Globus pallidus (tissue), 1 donor: ENCODE measurements at places on chromosomes 1 and 21.
A peak's percentile ranks its signal among the peaks of the same experiment; 100 is the strongest.

GRCh38 chr1:89987159-89987819 is 7.6 kb upstream of the ZNF326 start:
- DNase-seq, result peak; percentile 89

- DNase-seq, result no peak
Observed at GRCh38 chr1:172145656-172146055, 274.8 kb upstream of the C1orf105 start.

- no peak for DNase-seq
Observed at GRCh38 chr1:110671361-110671760, 3.4 kb downstream of the KCNA3 start.

- no peak for DNase-seq
Observed at GRCh38 chr21:34635307-34635706, 20.4 kb upstream of the RCAN1 start.

DNA sequence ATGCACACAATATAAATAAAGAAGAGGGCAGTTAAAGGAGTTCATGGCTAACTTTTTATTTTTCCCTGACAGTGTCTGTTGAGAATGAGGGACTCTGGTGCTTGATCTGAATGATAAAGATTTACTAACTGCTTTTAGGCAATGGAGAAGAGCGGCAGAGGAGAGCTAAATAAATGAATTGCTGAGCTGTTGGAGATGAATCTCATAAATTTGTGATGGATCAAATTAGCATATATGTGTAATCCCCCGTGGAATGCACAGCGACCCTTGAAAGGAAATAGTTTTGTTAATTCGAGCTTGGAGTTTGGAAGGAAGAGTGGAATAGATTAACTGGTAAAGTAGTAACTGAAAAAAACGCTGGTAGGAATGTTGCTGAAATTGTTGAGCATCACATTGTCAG is 40.2 kb downstream of the HMCN1 start:
- no peak for DNase-seq

- DNase-seq, result no peak
Observed at GRCh38 chr1:90046635-90047034, 51.7 kb downstream of the ZNF326 start.

DNA sequence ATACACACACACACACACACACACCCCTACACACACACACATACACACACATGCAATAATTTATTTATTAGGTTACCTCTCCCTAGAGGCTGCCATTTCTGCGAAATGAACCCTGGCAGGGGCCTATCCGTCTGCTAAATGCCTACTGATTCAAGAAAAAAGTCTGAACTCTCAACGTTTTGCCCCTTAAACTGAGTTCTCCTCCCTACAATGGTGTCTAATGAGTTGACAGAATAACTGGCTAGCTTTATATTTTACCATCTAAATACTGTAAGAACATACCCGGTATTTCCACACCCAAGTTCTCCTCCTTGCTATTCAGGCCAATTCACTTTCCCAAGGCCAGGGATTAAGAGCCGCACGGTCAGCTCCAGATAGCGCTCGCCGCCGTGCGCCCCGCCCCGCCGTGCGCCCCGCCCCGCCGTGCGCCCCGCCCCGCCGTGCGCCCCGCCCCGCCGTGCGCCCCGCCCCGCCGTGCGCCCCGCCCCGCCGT is 339 bp upstream of the RNPC3 start:
- DNase-seq, result peak; percentile 58

DNA sequence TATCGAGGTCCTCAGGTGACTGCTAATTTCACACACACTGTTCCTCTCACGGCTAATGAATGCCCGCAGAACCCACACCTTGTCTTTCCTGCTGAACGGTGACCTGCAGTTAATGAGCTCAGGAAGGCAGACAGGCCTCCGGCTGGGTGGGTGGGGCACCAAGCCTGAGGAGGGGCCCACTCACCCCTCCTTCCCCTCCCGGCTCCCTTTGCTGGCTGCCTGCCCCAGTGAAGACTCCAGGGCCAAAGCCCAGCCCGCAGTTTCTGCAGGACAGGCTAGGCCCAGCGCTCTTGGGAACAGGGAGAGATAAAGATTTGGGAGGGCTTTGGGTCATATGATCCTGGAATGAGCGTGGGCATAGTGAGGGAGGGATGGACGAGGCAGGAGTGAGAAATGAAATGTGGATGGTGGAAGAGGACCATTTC is 26.4 kb downstream of the FOXO6 start:
- DNase-seq, result no peak

DNA sequence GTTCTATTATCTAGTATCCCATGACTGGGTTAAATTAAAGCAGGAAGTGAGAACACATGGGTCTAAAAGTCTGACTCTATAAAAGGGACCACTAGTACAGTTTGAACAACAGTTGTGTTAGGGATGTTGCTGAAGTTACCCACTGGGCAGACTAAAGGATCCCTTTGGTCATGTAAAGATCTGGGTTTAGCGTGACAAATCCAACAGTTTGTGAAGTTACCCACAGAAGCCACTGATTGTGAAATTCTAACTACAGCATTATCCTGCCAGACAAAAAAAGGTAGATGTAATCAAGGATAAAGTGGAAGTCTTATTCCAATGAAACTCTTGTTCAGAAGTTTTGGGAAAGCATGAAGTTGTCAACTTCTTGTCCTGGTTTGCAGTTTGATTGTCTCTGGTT is 5.7 kb downstream of the QSOX1 start:
- DNase-seq, result no peak

DNA sequence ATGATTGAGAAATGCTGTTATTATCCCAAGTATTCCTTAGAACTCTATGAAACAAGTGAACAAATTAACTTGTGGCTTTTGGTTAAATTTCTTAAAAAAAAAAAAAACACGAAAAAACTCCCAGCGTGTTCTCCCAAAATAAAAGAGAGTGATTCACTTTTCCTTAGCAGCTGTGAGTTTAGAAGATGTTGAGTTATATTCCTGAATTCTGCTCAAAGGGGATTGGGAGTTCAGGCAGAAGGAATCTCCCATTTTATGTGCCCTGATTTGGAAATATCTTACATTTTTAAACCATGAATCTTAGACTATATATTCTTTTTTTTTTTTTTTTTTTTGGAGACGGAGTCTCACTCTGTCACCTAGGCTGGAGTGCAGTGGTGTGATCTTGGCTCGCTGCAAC is 34.3 kb downstream of the SMG7 start:
- no peak for DNase-seq

GRCh38 chr21:35617491-35617890 is 442.8 kb downstream of the SETD4 start:
- DNase-seq, result no peak

DNA sequence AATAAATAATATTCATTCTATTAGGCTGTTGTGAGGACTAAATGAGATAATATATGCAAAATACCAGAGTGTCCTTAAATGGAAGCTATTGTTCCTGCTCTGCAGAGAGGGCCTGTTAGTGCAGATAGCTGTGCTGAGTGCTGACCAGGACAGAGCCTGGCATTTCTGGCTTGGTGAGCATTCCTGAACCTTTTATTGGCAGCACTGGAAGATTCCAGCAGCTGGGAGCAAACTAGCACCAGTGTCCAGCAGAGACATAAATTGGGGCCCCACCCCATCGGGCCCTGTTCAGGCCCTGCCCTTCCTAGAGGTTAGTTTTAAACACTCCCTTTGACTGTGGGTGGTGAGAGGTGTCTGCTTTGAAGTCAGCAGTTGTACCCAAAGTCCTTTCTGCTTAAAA is 85.9 kb upstream of the GADD45A start:
- no peak for DNase-seq

GRCh38 chr1:108107658-108108057 is 92.5 kb downstream of the SLC25A24 start:
- DNase-seq, result no peak

DNA sequence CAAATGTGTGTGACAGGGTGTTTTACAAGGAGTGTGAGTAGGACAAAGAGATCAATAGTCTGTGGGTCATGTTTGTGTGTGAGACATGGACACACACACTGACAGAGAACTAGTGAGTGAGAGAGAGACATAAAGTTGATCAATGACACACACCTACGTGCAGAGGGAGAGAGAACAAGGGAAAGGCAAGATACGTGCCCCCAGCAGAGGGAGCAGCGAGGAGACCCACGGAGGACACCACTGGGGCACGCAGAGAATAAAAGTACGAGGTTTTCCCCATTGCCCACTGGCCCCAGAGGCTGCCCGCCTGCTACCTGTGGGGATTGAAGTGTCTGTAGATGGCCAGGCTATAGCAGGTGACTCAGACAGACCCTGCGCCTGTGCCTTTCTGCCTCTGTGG is 130.2 kb upstream of the CSF3R start:
- no peak for DNase-seq

- DNase-seq, result no peak
Observed at GRCh38 chr1:224213438-224214119, 30.5 kb downstream of the DEGS1 start.

DNA sequence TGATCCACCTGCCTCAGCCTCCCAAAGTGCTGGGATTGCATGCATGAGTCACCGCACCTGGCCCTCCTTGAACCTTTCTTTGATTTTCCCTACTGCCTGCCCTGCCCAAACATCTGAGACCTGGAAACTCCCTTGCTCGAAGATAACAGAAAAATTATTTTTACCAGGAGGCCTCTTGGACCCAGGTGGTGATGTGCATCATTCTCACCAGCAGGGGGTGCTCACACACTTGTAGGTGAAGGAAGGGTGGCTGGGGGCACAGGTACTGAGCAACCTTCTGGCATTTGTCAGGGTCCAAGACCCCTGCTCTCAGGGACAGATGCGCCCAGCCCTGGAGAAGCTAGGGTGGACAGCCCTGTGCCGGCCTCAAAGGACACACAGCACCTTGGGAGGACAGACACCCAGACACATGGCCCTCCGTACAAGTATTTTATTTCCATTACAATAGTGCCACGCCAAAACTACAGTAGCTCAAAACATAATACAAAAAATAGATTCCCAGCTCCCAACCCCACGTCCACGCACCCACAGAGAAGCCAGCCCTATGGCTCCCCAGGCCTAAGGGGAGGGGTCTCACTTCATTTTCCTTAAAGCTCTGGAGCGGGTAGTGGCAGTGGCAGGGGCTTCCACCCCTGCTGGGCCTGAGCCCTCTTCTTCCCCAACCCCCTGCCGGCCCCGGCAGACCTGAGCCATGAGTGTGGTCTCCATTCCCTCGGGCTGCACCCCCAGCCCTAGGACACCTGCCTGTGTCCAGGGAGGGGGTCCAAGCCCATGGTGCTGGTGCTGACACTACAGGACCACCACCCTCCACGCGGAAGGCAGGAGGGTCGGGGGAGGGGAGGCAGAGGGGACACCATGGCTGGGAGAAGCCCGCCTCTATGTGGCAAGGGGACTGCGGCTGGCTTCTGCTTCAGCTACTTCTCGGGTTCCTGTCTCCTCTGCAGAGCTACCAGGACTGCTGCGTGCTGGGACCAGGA is 40.4 kb upstream of the EIF4G3 start:
- no peak for DNase-seq

DNA sequence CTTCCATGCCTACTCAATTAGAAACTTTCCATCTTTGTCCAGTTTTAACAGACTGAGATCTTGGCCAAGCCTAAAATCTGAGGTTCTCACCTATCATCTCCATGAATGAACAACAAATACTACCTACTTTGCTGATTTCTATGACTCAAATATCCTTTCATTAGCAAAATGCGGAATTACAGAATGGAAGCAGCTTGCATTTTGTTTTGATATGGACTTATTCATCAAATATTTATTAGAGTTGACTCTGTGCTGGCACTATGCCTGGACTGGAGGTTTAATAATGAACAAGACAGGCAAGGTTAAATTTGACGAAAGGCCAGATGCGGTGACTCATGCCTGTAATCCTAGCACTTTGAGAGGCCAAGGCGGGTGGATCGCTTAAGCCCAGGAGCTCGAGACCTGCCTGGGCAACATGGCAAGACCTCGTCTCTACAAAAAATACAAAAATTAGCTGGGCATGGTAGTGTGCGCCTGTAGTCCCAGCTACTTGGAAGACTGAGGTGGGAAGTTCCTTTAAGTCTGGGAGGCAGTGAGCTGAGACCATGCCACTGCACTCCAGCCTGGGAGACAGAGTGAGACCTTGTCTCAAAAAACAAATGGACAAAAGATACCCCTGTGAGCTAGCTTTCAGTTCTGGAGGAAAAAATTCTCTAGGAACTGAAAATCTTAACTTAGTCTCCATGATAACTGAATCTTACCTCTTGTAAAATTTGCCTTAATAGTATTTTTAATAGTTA is 29.4 kb upstream of the SOD1 start:
- DNase-seq, result no peak

DNA sequence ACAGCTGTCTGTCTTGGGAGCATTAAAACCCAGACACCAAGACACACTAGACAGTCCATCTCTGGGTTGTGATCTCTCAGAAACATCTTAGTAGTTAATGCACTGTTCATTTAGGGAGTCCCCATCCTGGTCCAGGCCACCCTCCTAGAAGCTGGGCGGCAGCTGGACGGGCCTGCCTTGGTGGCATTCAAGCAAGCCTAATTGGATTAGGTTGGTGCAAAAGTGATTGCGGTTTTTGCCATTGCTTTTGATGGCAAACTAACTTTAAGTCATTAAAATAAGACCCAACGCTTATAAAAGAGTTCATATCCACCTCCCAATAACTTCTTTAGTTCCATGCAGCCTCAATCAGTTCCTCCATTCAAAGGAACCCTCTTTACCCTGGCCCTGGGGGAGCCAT is 21.7 kb downstream of the ATP5PO start:
- no peak for DNase-seq

GRCh38 chr21:27246741-27247140 is 279.9 kb upstream of the ADAMTS5 start:
- DNase-seq, result no peak

DNA sequence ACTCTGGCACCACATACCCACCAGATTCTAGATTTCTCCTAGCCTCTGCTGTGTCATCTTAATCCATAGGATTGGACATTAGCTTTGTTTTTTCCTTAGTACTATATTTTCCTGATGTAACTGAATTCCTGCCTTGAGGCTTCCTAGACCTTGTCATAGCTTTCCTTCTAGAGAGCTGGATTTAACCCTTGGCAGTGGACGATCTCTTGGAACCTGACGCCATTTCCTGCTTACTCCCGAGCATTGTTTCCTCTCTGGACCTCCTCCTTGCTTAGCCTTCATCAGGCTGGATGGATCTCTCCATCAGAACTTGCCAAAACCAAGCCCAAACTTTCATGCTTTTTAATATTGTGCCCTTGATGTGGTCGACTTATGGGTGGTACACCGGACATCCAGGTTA is 1.5 kb downstream of the APOBEC4 start:
- DNase-seq, result no peak

- DNase-seq, result no peak
Observed at GRCh38 chr1:151267760-151268159, 13.2 kb downstream of the PSMD4 start.
